Naive thymus-derived CD4-positive, alpha-beta T cell (primary cell): ENCODE measurements at places on chromosomes 3 and 15. TPM values are rescaled to one million over a fixed set of nuclear protein-coding genes. Genes with fewer than 3 reads are reported as not detected.

DNA sequence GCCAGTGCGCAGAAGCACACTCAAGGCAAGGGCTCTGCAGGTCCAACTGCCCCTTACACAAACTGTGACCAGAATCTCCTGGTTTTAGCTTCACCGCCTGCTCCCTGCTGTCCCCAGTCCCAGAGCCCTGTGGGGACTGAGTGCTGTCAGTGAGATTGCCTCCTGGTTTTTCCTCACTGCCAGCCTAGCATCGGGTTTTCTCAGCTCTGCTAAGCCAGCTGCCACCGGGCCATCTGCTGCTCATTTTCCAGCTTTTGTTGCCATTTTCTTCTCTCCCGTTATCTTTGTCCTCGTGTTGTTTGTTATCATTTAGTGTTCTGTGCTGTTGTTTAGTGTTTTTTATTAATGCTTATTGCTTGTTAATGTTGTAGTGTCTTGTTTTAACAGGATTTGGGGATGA lies 79.5 kb upstream of the BLM start:
- H3K27ac ChIP-seq = no peak overlapping the region
- no peaks in the 10 kb centered on the region for H3K27me3 ChIP-seq
- DNase-seq = no peak
- H3K4me3 ChIP-seq = no peak overlapping the region
- H3K36me3 ChIP-seq = no peaks in the 10 kb centered on the region
- H3K4me1 ChIP-seq = no peaks in the 10 kb centered on the region

DNA sequence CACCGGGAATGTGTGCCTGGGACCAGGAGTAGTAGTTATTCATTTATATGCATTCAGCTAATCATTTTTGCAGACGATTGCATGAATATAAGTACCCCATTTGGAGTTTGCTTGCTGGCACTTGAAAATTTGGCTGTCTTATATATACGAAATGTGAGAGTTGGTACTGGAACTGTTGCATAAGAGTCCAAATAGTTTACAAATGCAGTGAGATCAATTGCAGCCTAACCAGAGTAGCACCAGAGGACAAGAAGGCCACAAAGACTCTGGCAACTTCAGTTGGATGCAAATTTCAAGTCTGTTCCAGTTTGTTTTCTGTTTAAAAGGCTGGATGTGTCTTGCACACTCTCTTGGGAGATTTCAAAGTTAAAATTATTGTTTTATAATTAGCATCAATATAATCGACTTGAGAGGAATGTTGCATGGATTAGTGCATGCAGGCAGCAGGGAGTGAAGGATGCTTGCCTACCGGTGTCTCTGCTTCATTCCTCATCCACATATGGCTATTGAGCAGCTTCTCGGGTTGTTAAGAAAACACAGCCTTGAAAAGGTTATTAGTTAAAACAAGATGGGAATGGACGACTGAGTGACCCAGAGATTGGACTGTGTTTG lies 213.0 kb downstream of the PTPRG start:
- no peaks in the 10 kb centered on the region for H3K36me3 ChIP-seq
- H3K4me3 ChIP-seq = no peak overlapping the region
- H3K27me3 ChIP-seq = no peaks in the 10 kb centered on the region
- H3K27ac ChIP-seq = no peak overlapping the region
- H3K4me1 ChIP-seq = no peaks in the 10 kb centered on the region
- no peak for DNase-seq

DNA sequence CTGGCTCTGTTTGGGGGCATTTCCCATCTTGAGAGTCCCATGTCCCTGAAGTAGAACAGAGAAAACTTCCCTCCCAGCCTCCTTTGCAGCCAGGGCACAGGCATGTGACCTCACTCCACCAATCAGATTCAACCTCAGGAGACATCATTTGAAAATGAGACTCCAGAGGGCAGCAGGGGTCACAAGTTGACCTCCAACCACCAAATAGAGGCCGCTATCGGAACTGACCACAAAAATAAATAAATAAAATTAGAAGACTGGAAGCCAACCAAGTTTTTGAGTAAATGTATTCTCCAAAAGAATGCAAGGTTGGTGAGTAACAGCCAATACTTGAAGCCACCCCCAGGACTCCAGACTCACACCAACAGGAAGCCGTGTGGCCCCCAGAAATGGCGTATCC lies 106.5 kb downstream of the CHSY1 start:
- H3K36me3 ChIP-seq = no peaks in the 10 kb centered on the region
- no peaks in the 10 kb centered on the region for H3K4me1 ChIP-seq
- DNase-seq = no peak
- H3K27me3 ChIP-seq = no peaks in the 10 kb centered on the region

DNA sequence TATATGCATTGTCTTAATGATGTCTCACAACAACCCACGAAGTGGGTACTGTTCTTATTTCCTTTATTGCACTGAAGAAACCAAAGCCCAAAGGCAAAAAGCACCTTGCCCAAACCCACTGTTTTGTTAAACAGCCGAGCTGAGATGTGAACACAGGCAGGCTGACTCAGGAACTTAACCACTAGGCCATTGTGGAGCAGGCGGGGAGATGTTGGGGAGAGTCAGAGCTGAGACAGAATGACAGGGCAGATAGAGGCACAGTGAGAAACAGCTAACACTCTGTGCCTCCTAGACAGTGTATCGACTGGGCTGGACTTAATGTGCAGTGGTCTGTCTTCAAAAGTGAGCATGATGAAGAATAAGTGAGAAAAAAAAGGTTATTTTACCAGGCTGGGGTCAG lies 56.5 kb downstream of the RPLP1 start:
- no peak overlapping the region for H3K27ac ChIP-seq
- no peak overlapping the region for H3K4me3 ChIP-seq
- no peaks in the 10 kb centered on the region for H3K4me1 ChIP-seq
- H3K27me3 ChIP-seq = no peaks in the 10 kb centered on the region

DNA sequence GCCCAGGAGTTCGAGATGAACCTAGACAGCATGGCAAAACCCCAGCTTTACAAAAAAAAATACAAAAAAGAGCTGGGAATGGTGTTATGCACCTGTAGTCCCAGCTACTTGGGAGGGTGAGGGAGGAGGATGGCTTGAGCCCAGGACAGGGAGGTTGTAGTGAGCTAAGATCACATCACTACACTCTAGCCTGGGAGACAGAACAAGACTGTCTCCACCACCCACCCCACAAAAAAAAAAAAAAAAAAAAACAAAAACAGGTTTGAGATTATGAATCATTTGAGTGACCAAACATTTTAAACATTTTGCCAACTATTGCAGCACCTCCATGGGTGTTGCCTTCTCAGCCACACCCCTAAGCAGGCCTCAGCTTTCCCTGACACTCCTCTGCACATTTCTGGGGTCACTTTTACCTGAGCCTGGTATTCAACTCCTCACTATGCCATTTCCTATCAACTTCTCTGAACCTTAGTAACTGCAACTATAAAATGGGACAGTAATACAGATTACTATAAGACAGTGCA lies 41.8 kb downstream of the IL5RA start:
- H3K27me3 ChIP-seq = no peaks in the 10 kb centered on the region
- no peaks in the 10 kb centered on the region for H3K36me3 ChIP-seq
- H3K4me3 ChIP-seq = no peak overlapping the region

DNA sequence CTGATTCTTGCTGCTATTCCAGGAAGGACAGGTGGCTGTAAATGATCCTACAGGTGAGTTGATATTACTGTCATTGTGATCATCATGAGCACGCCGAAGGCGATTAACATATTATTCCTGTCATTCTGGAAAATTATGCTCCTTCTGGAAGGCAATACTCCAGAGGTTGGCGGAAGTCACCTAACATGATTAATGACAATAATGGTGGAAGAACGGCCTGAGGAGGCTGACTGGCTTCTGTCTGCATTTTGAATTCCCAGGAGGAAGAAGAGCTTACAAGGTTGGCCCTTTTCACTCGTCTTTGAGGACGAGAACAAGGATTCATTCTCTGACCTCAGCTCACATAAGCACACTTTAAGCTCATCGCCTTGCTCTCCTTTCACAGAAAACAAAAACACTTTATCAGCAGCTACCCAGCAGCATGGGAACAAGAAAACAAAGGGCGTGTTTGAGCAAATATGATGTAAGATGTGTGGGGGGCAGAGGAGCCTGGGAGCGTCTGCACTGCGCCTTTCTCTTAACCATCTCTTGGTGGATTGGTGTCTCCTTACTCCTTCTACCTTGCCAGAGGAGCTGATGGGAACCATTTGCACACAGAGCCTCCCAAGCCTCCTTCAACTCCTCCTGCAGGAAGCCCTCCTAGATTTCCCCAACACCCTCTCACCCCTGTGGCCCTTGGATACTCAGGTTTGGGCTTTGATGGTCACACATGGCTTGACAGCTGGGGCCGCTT lies 23.0 kb downstream of the ACSBG1 start:
- H3K4me3 ChIP-seq = no peak overlapping the region
- no peaks in the 10 kb centered on the region for H3K27me3 ChIP-seq
- H3K36me3 ChIP-seq = no peaks in the 10 kb centered on the region

- peak overlapping the region; percentile 76 for H3K27ac ChIP-seq
- H3K4me1 ChIP-seq = peaks cover 50% of the 10 kb centered on the region
- DNase-seq = peak; percentile 46
- H3K27me3 ChIP-seq = no peaks in the 10 kb centered on the region
- H3K36me3 ChIP-seq = no peaks in the 10 kb centered on the region
These were observed 612 bp upstream of the TBL1XR1 start for GRCh38 chr3:177197727-177198460.

- H3K4me3 ChIP-seq = peak within 1 kb of the TSS; percentile 47
- H3K36me3 ChIP-seq = no peaks in the 10 kb centered on the region
- peak within 1 kb of the TSS; percentile 31 for H3K27ac ChIP-seq
- no peak for DNase-seq
- H3K4me1 ChIP-seq = peaks cover 12% of the 10 kb centered on the region
These were observed at the start of gene ZBTB47 for GRCh38 chr3:42653560-42654330. ZBTB47 (plus strand) TSS chr3:42653697; CDS start chr3:42658356, 4,659 bp downstream.

GRCh38 chr15:24933716-24934115 lies 21.1 kb upstream of the SNRPN start:
- DNase-seq = no peak
- H3K4me1 ChIP-seq = no peaks in the 10 kb centered on the region
- no peak overlapping the region for H3K4me3 ChIP-seq
- H3K36me3 ChIP-seq = no peaks in the 10 kb centered on the region
- H3K27ac ChIP-seq = no peak overlapping the region

GRCh38 chr3:156050918-156051317 lies 69.5 kb upstream of the KCNAB1 start:
- H3K36me3 ChIP-seq = no peaks in the 10 kb centered on the region
- H3K27ac ChIP-seq = no peak overlapping the region
- H3K4me1 ChIP-seq = no peaks in the 10 kb centered on the region
- H3K4me3 ChIP-seq = no peak overlapping the region
- no peaks in the 10 kb centered on the region for H3K27me3 ChIP-seq

GRCh38 chr3:131795390-131796090 lies 239.3 kb downstream of the CPNE4 start:
- no peak overlapping the region for H3K4me3 ChIP-seq
- H3K4me1 ChIP-seq = no peaks in the 10 kb centered on the region
- no peak for DNase-seq
- H3K27ac ChIP-seq = no peak overlapping the region
- no peaks in the 10 kb centered on the region for H3K27me3 ChIP-seq
- no peaks in the 10 kb centered on the region for H3K36me3 ChIP-seq

DNA sequence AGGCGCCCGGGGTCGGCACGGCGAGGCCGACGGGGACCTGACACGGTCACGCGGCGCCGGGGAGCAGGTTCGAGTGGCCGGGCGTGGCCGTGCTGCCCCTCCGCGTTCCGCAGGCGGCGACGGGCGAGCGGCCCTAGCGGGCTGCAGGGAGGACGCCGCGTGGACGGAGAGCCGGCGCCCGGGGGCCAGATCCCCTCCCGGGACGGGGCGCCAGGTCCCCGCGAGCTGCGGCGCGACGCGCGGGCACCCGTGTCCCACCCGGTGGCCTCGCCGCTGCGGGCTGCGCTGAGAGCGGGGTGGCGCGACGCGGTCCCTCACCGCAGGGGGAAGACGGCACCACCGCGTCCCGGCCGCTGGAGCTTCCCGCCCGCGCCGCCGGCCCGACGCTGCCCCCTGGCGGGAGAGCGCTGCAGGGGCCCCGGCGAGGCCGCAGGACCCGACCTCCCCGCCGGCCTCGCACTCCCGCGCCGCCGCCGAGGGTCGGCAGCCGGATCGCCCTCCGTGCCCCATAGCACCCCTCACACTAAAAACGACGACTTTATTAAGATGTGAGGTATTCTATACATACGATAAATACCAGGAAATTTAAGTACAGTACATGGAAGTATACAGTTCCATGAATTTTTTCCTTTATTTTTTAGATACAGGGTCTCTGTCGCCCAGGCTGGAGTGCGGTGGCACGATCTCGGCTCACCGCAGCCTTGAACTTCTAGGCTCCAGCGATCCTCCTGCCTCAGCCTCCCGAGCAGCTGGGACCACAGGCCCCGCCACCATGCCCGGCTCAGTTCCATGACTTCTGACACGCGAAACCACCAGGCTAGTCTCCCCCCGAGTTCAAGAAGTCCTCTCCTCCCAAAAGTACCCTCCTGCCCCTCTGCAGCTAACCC lies 1.3 kb upstream of the PIGZ start:
- H3K4me3 ChIP-seq = peak overlapping the region; percentile 48
- H3K4me1 ChIP-seq = no peaks in the 10 kb centered on the region
- peak; percentile 43 for DNase-seq
- no peaks in the 10 kb centered on the region for H3K36me3 ChIP-seq
- no peak overlapping the region for H3K27ac ChIP-seq

- H3K36me3 ChIP-seq = no peaks in the 10 kb centered on the region
- peak overlapping the region; percentile 65 for H3K27ac ChIP-seq
- no peaks in the 10 kb centered on the region for H3K4me1 ChIP-seq
- peak overlapping the region; percentile 66 for H3K4me3 ChIP-seq
- no peaks in the 10 kb centered on the region for H3K27me3 ChIP-seq
These were observed 17.8 kb downstream of the MYL3 start for GRCh38 chr3:46845397-46845859.

- no peak overlapping the region for H3K27ac ChIP-seq
- DNase-seq = no peak
- no peaks in the 10 kb centered on the region for H3K27me3 ChIP-seq
- no peaks in the 10 kb centered on the region for H3K4me1 ChIP-seq
These were observed 362.8 kb downstream of the ULK4 start for GRCh38 chr3:41599127-41599484.

DNA sequence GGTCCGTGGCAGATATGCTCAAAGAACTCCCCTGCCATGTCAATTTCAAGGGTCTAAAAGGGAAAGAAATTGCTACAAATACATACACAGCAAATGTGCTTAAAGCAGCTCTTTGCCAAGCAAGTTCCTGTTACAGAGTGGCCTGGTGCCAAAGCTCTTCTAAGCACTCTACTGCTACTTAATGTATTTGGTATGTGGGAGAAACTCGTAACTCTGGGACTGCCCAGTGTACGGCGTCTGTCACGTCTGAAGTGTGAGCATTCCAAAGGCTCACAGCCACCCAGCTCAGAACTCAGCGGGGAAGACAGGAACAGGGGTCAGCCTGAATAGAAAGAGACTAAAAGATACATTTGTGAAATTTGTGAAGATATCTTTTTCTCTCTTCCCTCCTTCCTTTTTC lies 54.6 kb downstream of the RBMS3 start:
- no peaks in the 10 kb centered on the region for H3K36me3 ChIP-seq
- H3K4me3 ChIP-seq = no peak overlapping the region
- H3K4me1 ChIP-seq = no peaks in the 10 kb centered on the region
- H3K27me3 ChIP-seq = no peaks in the 10 kb centered on the region

GRCh38 chr3:122247825-122248185 lies 64.3 kb downstream of the CASR start:
- H3K4me1 ChIP-seq = no peaks in the 10 kb centered on the region
- no peak overlapping the region for H3K4me3 ChIP-seq
- no peaks in the 10 kb centered on the region for H3K27me3 ChIP-seq
- H3K36me3 ChIP-seq = no peaks in the 10 kb centered on the region
- H3K27ac ChIP-seq = no peak overlapping the region
- no peak for DNase-seq

The ALPK3 gene
- total RNA-seq = 0.30 TPM

The CFAP44 gene
- total RNA-seq = 6.4 and 8.2 TPM in 2 replicates

The HACD2 gene
- total RNA-seq = 22.4 and 24.0 TPM in 2 replicates

The ALDH1L1 gene
- not detected for total RNA-seq

The CD200R1 gene
- 17.8 TPM for total RNA-seq

The C3orf22 gene
- total RNA-seq = not detected
